ENCODE measurements at places on chromosomes 11 and 22.

DNA sequence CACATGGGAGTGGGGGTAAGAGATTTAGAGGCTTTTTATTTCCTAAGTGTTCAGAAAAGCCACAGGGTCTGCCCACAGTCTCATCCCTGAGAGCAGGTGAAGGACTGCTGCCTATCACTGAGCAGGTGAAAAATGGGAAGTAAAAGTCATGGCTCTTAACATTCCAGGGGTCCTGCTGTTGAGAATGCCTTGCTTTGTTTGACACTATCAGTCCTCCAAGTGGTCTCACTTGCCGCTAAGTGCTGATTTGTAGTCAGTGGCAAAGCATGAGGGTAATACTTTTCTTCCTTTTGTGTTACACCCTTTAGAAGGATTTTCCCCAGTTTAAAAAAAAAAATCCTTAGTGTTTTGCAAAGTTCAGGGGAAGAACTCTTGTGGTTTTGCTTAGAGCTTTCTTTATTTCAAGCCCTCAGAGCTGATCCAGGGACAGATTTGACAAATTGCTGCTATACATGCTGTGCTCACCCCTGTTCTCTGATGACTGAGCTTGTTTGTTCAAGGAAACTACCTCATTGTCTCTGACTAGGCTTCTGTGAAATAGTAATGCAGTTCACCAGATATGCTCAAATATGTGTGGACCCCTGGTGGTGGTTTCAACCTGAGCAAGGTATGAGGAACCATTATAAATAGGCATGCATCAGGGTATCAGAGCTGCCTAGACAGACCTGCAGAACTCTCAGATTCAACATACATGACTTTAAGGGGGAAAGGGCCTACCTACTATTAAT lies 141.0 kb downstream of the ARHGAP42 start:
- peak; percentile 65 for DNase-seq

DNA sequence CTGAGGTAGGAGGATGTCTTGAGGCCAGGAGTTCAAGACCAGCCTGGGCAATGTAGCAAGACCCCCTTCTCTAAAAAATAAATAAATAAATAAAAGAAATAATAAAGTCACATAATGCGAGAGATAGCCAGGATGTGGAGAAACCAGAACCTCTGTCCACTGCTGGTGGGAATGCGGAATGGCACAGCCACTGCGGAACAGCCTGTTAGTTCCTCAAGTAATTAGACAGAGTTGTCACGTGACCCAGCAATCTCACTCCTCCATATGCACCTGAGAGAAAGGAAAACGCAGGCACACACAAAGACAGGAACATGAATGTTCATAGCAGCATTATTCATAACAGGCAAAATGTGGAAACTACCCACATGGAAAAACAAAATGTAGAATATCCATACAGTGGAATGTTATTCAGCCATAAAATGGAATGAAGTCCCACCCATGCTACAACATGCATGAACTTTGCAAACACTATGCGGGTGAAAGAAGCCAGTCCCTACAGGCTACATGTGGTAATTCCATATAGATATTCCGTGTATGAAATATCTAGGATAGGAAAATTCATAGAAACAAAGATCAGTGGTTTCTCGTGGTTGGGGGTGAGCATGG lies 27.4 kb downstream of the LIF start:
- DNase-seq, result no peak

DNA sequence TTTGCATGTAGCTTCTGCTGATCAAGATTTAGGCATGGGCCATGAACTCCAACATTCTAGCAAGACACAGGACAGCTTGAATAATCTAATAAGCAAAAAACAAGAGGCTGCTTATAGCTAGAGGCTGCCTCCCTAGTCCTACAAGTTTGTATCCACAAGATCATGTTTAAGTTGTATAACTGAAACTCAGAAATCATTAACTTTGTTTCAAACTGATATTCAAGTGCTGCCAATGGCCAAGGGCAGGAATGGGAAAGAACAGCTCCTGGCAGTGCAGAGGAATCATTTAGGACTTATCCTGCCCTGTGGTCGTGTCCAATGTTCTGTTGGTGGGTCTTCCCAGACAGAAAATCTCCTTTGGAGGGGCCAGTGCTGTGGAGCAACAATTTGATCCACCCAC lies 209.6 kb upstream of the DDI1 start:
- DNase-seq, result no peak

GRCh38 chr22:27581236-27581635 lies 220.3 kb downstream of the MN1 start:
- no peak for DNase-seq

- DNase-seq, result no peak
Measured at GRCh38 chr11:72776844-72777754, 16.7 kb downstream of the STARD10 start.

DNA sequence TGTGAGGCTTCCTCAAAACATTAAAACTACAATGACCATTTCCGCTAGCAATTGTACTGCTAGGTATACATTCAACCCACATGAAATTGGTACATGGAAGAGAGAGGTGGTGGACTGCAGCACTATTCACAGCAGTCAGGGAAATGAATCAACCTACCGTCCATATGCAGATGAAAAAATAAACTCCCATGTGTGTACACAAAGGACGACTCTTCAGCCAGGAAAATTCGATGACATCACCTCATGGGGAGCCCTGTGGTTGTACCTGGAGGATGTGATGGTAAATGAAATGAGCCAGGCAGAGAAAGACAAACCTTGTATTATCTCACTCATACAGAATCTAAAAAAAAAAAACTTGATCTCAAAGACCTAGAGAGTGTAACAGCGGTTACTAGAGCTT lies 23.3 kb downstream of the RFPL3 start:
- peak; percentile 13 for DNase-seq

DNA sequence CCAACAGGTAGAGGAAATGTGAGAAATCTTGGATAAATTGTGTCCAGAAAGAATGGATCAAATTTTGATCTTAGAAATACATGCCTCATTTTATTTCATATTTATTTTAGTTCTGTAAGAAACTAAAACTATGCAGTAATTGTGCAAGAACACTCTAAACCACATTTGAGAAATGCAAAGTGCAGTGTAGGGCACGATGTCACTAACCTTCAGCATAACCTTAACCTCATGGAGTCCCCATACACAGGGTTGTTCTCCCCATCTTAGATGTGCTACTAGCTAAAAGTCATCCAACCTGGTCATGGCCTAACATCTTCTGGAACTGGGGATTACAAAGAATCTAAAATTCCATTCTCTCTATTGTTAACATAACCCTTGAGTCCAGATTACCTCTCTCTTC lies 48.4 kb upstream of the ARHGAP42 start:
- no peak for DNase-seq

- DNase-seq, result no peak
Measured at GRCh38 chr22:30408388-30409102, 11.7 kb downstream of the SEC14L2 start.

- DNase-seq, result no peak
Measured at GRCh38 chr11:112277941-112278340, 17.3 kb upstream of the PLET1 start.

DNA sequence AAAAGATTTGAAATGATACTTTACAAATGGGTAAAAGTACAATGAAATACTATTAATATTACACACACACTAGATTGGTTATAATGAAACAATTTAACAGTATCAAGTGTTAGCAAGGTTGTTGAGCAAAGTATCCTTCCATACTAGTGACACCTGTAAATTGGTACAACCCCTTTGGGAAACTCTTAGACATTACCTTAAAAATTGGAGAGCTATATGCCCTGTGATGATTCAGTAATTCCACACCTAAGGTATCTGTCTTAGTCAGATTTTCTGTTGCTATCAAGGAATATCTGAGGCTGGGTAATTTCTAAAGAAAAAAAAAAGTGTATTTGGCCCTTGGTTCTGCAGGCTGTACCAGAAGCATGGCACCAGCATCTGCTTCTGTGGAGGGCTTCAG lies 7.4 kb upstream of the GDPD4 start:
- no peak for DNase-seq

DNA sequence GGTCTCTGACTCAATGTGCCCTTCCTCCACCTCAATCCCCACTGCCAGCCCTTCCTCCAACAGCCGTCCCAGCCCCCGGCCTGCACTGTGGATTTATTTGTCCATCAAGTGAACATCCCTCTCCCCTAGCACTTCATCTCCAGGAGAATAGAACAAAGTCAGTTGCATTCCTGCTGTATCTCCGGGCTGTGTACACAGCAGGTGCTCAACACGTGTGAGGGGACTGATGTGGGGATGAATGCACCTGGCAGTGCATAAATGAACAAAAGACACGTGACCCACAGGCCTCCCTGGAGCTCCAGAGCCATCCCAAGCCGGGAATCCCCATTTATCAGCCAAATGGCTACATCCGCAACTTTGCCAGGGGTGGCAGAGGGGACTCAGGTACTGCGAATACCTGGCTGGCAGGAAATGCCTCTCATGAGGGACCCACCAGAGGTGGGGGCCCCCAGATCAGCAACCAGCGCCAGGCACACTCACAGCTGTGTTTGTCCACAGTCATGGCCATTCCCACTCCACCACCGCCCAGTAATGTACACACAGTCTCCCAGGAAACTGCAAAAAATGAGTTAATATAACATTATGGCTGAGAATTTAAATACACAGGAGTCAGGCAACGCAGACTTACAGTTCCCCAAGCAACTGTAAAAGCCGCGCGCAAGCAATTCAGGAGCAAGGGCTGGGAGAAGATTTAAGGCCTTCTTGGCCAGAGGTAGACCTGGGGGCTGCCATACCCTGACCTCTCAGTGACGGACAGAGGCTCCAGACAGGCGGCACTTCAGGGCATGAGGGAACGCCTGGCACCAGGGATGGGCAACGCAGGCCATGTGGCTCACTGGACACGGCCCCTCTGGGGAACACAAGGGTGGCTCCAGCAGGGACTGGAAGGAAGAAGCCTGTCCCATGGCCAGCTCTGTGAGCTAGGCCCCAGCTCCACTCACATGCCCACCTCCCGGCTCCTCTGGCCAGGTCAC lies 50.3 kb upstream of the TCF20 start:
- no peak for DNase-seq

DNA sequence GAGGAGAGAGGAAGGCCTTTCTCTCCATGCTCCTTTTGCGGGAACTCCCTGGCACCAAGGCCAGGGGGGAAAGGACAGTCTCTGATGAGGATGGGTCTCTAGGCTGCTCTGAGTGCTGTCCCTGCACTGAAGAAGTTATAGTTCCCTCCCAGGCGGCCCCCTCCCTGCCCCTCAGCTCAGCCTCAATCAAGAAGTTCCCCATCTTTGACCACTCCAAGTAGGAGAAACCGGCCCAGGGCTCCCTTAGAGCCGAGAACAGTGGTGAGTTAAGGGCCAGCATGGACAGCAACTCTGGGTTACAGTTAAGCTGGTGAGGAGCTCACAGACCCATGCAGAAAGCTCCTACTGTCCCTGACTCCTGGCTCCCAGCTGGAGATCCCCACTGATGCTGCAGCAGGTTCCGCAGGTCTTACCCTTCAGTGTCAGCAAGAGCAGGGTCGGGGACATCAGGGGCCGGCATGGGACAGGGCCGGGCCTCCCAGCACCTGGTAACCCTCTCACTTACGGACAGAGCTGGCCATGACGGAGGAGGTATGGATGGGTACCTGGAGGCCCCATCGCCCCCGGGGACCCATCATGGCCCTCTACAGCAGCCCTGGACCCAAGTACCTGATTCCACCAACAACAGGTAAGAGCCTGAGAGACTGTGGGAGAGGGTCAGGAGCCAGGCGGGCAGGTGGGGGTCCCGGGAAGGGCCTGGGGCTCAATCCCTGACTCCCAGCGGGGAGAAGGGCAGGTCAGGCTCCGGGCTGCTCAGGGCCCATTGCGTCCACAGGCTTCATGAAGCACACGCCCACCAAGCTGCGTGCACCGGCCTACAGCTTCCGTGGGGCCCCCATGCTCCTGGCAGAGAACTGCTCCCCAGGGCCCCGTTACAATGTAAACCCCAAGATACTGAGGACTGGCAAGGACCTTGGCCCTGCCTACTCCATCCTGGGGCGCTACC lies 4.2 kb downstream of the SCGB1C1 start:
- DNase-seq, result no peak
